D341Med (cell line): ENCODE measurements at places on chromosomes 3 and 15.

DNA sequence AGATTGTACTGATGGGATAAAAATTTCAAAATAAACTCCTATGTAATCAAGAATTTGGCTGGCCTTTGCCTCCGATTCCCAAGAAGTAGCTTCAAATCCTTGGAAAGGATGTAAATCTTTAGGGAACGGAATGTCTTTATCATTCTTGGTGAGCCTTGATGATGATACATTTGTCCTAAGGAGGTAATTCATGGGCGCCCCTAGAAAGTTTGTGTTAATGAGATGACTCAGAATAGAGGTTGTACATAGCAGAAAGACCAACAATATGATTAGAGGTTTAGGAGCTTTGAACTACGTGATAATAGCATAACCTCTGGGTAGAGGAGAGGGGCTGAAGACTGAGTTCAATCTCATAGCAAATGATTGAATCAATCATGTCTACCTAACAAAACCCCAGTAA lies 248.6 kb upstream of the SLITRK3 start:
- no peak for DNase-seq

- DNase-seq: no peak
Measured at GRCh38 chr3:134299185-134299887, 48.7 kb upstream of the RYK start.

- no peak for DNase-seq
Measured at GRCh38 chr3:68234076-68234780, 579.8 kb upstream of the SUCLG2 start.

DNA sequence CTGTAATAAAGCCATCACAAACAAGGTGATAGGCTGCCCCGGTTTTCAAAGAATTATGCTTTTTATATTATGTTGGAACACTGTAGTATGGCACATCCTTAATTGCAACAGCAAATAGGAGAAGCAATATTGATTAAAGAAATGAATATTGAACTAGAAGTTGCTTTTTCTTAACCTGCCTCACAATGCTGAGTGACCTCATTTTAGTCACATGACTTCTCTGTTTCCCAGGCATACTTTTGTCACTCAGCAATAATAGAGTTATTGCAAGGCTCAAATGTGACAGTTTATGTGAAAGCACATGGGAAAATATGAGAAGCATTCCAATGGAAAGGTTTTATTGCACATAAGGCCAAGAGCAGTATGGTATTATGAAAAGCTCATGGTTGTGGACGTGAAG lies 400.7 kb downstream of the FGF12 start:
- no peak for DNase-seq

DNA sequence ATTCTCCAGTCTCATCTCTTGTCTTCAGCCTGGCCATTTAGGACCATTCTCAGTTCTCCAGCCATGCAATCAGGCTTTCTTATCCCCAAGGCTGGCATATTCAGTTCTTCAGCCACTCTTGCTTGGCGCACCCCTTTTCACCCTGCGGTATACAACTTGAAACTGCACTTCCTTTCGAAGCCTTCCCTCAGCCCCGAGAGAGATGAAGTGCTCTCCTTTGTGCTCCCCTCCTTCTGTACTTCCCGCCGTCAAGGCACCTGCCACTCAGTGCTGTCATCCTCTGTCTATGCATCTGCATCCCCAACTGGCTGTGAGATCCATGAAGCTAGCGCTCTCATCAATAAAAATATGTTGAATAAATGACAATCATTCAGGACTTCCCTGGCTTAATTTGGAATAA lies 45.7 kb downstream of the MORC1 start:
- no peak for DNase-seq

- DNase-seq: no peak
Measured at GRCh38 chr15:90436952-90437351, 48.9 kb downstream of the IQGAP1 start.

GRCh38 chr3:171461525-171461917 lies 1.3 kb upstream of the TNIK start:
- no peak for DNase-seq

- DNase-seq: no peak
Measured at GRCh38 chr3:99947356-99947755, 129.7 kb downstream of the CMSS1 start.

- no peak for DNase-seq
Measured at GRCh38 chr3:183212096-183212495, 41.0 kb upstream of the B3GNT5 start.

GRCh38 chr15:96181873-96182301 lies 148.6 kb upstream of the NR2F2 start:
- no peak for DNase-seq
